ENCODE measurements at places on chromosomes 5 and 9.

DNA sequence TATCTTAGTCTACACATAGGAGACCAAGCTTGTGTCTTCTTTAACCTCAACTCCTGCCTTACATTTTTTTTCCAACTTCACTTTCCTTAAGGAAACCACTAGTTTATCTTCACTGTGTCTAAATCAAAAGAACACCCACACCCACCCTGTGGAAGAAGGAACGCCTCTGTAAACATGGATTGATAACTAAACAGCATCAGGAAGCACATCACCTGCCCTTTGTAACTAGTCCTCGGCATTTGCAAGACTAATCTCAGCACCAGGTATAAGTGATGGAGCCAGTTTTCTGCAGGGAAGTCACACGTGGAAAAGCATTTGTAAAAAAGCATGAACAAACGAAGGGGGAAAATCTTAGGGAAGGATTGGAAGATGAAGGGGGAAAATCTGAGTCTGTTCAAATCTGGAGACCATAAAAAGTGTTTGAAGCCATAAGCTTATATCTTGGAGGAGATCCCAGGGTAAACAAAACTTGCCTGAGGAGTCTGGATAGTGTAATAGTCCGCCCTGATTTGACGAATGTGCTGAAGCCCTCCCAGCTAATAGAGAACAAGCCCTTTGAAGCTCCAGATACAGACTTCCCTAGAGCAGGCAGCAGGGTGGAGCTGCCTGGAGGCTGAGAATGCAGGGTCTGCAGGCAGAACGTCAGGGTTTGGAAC is 117.3 kb upstream of the LHFPL2 start:
- DNase-seq, result no peak

DNA sequence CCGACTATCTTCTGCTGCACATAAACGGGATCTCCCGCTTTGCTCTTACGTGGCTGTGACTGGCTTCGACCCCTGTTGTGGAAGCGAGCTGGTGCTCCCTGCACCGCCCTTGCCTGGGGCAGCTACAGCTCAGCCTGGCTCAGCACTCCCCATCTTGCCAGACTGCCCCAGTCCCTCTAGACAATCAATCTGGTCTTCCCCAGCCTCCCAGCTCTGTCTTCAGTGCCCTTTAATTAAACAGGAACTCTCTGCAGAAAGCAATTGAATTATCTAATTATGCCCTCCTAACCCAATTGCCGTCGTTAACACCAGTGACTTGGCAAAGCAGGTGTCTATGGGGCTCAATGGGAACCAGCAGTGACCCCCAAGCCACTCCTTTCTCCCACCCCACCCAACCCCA is 18.9 kb upstream of the NTNG2 start:
- DNase-seq, result no peak

- DNase-seq, result no peak
Observed at GRCh38 chr9:125896404-125896803, 149.2 kb downstream of the PBX3 start.

- DNase-seq, result no peak
Observed at GRCh38 chr5:169893010-169893409, 87.3 kb downstream of the INSYN2B start.

GRCh38 chr5:125503946-125504345 is 757.5 kb upstream of the ZNF608 start:
- no peak for DNase-seq

- DNase-seq, result no peak
Observed at GRCh38 chr5:126597156-126597555, 2.1 kb upstream of the ALDH7A1 start.

GRCh38 chr5:32814620-32815019 is 103.5 kb downstream of the NPR3 start:
- no peak for DNase-seq

DNA sequence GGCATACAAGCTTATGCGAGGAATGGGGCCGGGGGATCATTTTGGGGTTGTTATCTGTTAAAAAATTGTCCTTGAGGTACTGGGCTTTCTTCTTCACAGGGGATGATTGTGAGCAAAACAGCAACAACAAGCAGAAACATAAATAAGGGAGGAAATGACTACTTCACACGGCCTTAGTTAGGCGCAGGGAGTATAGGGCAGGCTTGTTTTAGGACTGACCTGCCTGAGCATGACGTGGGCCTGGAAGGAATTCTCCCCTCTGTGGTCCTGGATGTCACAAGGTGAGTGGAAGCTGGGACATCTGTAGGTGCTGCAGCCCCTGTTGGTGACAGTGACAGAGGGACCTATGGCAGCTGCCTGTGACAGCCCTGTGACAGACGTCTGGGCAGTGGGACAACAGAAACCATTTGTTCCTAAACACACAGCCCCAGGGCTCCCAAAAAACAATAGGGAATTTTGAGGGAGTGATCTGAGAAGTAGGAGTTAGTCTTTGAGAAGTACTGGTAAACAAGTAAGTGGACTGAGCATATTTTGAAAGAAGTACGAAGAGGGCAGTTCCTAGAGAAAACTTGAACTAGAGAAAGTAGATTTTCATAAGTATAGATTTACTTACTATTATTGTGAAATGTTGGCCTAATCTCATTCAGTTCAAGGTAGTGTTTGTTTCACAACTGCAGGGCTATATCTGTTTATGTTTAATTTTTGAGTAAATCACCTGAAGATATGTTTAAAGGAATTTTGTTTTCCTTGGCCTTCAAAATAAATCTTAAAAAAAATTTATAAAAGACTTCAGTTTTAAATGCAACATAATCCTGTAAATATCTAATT is 113.1 kb downstream of the KDM4C start:
- no peak for DNase-seq

- DNase-seq, result no peak
Observed at GRCh38 chr5:126624534-126624933, 23.8 kb downstream of the PHAX start.

- DNase-seq, result no peak
Observed at GRCh38 chr5:64125521-64125920, 40.1 kb upstream of the RNF180 start.
